ENCODE measurements at places on chromosomes 12 and 14. TPM values are rescaled to one million over a fixed set of nuclear protein-coding genes. Genes with fewer than 3 reads are reported as not detected.

OTOGL gene
- not detected for total RNA-seq

BCL11B gene
- 0.13 TPM for total RNA-seq

SMIM41 gene
- 50.8 TPM for total RNA-seq

NOC4L gene
- 24.2 TPM for total RNA-seq

VRTN gene
- not detected for total RNA-seq

PKP2 gene
- 0.64 TPM for total RNA-seq

FGF6 gene
- total RNA-seq, result not detected

PLEKHD1 gene
- not detected for total RNA-seq

DNAJC22 gene
- total RNA-seq, result 9.7 TPM

CAPRIN2 gene
- 13.1 TPM for total RNA-seq

CEP170B gene
- total RNA-seq, result 12.9 TPM

TPPP2 gene
- not detected for total RNA-seq

BRAP gene
- 11.6 TPM for total RNA-seq

RIMBP2 gene
- total RNA-seq, result not detected

TAS2R7 gene
- not detected for total RNA-seq

ACTR6 gene
- 37.4 TPM for total RNA-seq

STAC3 gene
- total RNA-seq, result 4.5 TPM

KRT6C gene
- not detected for total RNA-seq

CDH24 gene
- 12.5 TPM for total RNA-seq

TCL1B gene
- total RNA-seq, result not detected

COX6A1 gene
- 667 TPM for total RNA-seq

DBX2 gene
- not detected for total RNA-seq

ABCB9 gene
- total RNA-seq, result 10.9 TPM

LRRC9 gene
- total RNA-seq, result not detected

SLC17A8 gene
- not detected for total RNA-seq

PNMA1 gene
- 23.0 TPM for total RNA-seq
